ENCODE measurements at places on chromosomes 1 and 21. TPM values are rescaled to one million over a fixed set of nuclear protein-coding genes. Genes with fewer than 3 reads are reported as not detected.

- no peak for DNase-seq
Measured at GRCh38 chr21:41542727-41543126, 34.8 kb upstream of the TMPRSS2 start.

The F3 gene
- not detected for polyA plus RNA-seq

The RGS5 gene
- 9.2 TPM for polyA plus RNA-seq

DNA sequence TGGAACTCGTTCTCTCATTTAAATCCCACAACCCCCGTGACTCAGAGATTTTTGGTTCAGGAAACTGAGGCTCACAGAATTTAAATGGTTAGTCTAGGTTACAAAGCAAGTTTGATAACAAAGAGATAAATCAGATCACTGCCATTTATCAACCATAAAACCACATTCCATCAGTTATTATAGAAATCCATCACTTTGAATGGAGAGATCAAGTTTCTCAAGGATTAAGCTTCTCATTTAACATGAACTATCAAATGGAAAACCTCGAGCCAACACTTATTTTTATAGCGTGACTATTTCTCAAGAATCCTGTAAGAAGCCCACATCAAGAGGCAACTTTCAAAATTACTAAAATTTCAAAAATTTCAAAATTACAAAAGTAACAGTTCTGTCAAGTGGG, 11.9 kb downstream of the WLS start:
- no peak for DNase-seq

- no peak for DNase-seq
Measured at GRCh38 chr21:43803558-43804300, 14.4 kb downstream of the RRP1 start.
